Body of pancreas (tissue), 4 donors: ENCODE measurements at places on chromosomes 1 and 21.

DNA sequence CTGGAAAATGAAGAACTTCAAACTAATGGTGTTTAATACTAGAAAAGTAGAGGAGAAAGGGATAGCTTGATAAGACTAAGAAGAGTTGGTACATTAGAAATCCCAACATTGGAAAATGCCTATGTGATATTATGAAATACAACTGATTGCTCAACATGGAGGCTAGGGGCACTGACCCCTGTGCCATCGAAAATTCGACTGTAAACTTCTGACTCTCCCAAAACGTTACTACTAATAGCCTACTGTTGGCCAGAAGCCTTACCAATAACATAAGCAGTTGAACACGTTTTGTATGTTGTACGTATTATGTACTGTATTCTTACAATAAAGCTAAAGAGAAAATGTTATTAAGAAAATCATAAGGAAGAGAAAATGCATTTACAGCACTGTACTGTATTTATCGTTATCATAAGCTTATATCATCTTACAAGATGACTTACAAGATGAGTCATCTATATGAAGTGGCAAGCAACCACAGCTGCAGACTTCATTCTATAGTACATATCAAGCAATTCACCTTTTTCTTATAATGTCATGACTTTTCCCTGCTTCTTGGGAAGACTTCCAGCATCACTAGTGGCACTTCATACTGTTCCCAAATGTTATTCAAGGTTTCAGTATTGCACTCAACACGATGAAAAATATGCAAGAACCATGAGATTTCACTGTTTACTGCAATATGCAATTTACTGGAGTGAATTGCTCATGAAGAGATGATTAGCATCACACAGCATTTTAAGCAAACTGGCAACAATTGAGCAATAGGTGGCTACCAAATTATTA is 12.9 kb upstream of the CTSK start:
- DNase-seq, result no peak

DNA sequence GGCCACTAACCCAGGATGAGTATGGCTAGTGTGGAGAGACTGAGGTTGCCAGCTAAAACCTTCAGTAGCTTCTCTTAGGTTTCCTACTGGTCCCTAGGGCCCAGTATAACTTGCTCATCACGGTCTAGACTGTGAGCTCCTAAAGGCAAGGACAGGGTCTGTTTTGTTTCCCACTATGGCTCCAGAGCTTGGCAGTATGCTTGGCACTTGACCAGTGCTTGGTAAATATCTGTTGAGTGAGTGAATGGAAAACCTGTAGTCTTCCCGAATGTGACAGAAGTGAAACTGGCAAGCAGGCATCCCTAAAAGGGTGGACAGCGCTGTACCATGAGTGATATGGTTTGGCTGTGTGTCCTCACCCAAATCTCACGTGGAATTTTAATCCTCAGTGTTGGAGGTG is 13.1 kb upstream of the PARS2 start:
- DNase-seq, result no peak

DNA sequence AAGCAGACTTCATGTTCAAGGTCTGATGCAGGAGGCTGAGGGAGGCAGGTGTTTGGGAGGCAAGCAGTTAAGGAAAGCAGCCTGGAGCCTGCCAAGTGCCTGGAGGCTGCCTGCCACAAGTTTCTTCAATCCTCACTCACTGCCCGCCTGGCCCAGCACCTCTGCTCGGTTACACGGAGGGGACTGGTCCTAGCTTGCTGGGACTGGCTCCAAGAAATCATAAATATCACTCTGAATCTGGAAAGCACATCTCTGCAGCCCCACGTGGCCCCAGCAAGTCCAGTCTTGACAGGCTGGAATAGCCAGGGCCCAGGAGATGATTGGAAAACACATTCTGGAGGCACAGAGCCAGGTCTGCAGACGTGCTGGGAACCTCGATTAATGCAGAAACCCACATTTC is 83.9 kb downstream of the BCAR3 start:
- no peak for DNase-seq

DNA sequence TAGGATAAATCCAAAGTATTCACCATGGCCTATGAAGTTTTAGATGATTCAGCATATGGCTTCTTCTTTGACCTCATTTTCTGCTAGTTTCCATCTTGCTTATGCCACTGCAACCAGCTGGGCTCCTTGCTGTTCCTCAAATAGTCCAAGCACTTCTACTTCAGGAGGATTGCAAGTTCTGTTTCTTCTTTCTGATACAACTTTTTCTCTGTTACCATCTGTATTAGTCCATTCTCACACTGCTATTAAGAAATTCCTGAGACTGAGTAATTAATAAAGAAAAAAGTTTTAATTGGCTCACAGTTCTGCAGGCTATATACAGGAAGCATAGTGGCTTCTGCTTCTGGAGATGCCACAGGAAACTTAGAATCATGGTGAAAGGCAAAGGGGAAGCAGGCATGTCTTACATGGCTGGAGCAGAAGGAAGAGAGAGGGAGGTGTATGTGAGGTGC is 20.3 kb downstream of the PTGS2 start:
- DNase-seq, result no peak

DNA sequence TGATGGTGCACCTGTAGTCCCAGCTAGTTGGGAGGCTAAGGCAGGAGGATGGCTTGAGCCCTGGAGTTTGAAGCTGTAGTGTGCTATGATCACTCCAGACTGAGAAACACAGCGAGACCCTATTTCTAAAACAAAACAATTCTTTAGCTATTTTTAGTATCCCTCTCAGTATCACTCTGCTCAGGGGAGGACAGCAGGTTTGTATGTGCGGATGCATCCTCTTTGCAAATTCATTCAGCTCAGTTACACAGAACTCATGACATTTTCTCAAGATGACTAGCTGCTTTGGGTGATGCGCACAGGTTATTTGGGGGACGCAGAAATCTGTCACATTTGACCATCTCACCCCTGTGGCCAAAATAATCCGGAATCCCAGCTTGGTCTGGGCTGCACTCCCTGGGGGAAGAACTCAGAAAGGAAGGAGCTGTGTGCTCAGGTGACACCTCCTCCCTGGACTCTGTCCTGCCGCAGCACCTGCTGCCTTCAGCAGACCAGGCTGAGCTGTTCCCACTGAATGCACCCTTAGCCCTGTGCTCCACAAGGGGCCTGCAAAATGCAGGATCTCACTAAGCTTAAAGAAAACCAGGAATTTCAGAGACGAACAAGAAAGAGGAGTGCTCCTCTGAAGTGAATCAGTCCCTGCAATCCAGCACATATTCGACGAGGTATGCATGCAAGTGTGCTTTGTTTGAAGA is 89.5 kb upstream of the PGBD5 start:
- DNase-seq, result peak; percentile 48

GRCh38 chr1:7300893-7301663 is 470.0 kb upstream of the VAMP3 start:
- no peak for DNase-seq

- DNase-seq, result no peak
Measured at GRCh38 chr1:7533006-7533405, 238.1 kb upstream of the VAMP3 start.

DNA sequence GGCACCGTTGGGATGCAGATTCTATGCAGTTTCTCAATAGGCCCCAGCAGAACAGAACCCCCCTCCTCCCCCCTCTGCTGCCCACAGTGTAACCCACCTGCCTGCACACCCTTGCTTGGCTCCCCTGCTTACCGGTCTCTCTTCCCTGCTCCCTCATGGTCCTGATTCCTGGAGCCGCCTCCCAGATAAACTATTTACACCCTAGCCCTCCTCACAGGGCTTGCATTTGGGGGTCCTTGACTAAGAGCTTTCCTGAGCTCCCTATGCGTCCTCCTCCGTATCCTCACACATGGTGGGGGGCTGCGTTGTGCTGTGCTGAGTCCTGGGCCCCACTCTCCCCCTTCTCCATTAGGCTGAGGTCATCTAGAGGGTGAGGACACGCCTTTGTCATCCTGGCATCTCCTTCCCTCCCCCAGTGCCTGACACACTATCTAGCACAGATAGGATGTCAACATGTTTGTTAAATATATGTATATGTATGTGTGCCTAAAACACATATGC is 121.9 kb downstream of the GRIK3 start:
- no peak for DNase-seq

DNA sequence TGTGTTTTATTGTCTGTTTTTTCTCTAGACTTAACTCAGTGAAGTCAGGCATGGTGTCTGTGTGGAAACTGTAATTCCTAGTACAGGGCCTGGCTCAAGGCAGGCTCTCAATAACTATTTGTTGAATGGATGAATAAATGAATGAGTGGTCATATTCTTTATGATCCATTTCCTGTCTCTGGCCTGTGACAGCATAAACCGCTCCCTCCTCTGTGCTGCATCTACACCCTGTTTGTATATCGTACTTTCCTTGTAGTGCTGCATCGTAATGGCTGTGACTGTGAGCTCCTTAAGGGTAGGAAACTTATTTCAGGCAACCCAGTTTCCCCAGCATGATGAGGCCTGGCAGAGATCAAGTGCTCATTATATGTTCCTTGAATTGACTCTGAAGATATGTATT is 337.5 kb upstream of the USP24 start:
- DNase-seq, result no peak

DNA sequence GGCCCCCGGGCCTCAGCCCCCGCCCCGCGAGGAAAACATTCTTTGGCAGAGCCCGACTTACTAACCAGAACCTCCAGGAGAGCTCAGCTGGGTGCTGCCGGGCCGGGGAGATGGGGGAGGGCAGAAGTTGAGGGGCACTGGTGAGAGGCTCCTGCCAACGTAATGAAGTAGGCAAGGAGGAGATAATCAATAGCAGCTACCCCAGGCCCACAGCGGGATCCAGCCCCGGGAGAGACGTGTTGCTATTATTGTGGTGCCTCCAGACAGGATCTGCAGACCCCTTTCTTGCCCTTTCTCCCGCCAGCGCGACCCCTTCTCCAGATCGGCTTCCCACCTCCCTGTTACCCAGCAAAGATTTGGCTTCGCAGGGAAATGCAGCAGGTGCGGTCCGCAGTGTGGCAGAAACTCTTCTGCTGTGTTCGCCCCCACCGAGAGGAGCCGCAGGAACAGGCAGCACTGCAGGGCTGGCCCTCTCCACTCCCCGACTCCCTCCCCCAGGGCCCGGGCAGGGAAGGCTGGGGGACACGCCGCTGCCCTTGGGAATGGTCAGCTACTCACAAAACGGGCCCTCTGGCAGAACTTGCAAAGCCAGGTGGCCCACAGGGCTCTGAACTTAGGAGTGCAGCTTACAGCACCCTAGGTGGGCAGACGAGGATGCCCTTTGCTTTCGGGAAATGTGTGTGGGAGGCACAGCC is 1.5 kb upstream of the KCNA2 start:
- peak; percentile 37 for DNase-seq

GRCh38 chr1:107532318-107532717 is 391.5 kb downstream of the NTNG1 start:
- no peak for DNase-seq

- no peak for DNase-seq
Measured at GRCh38 chr1:179298952-179299351, 5.4 kb downstream of the SOAT1 start.

DNA sequence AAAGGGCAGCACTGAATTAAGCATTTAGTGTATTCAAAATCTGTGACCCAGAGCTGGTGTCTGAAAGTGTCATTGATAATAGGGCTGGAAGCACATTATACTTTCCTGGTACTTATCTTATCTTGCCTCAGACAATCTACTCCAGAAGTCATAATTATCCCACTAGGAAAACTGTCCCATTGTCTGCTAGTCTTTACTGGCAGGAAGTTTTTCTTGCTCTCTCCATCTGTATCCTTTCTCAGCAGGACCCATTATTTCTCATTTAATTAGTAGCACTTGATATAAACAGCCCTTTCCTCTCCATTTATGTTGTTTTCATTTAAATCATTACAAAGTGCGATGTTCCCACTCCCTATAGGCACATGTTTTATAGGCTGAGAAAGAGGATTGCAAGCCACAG is 36.5 kb upstream of the BARHL2 start:
- no peak for DNase-seq

DNA sequence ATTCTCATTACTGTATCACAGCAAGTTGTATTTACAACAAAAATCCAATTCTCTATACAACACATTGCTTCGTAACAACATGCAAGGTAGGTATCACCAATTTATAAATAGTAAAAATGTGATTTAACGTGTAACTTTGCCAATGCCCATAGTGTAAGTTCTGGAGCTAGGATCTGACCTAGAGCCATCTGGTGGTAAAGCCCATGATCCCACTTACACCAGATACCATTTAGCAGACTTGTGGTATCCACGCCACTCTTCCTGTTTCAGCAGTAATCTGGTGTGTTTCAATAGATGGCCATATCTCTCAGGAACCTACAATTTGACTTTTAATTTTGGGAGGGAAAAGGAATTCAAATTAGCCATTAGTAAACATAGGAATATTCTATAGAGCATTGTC is 10.2 kb downstream of the SETSIP start:
- DNase-seq, result no peak

DNA sequence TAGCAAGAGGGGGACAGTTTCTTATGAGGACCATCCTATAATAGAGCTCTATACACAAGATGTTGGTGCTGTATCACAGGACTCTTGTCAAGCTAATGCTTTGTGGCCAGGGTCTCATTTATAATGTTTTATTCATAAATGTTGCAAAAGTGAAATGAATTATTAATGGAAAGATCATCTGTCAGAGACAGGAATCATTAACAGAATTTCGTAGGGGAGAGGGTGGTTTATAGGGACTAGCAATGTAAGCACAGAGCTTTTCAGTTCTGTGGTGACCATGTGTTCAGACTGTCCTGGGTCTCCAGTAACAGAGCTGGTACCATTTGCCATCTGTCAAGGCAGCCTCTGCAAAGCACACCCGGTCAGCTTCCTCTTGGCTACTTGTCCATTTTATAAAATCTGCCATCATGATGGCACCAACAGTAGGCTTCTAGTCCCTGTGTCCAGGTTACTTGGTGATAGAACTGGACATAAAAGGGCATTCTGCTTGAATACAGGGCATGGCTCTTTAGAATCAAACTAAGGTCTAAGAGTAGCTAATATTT is 36.2 kb downstream of the LPAR3 start:
- DNase-seq, result no peak

DNA sequence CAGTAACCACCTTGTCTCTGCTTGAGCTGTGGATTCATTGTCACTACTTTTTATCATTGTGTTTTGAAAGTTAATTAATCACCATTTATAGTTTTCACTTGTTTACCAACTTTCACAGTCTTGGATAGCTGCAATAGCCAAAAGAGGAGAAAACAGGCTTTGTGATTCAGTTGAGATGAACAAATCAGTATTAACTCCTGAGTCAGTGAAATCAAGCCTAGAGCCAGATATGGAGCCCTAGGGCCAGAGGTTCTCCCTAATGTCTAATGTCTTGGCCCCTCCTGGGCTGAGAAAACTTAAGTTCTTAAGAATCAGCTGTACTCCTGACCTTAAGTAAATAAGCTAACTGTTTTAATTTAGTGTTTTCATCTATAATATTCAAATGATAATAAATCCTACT is 228.8 kb downstream of the DNM3 start:
- DNase-seq, result no peak

- DNase-seq, result no peak
Measured at GRCh38 chr21:43851593-43851992, 13.4 kb upstream of the AGPAT3 start.
